Omental fat pad (tissue), 4 donors: ENCODE measurements at places on chromosomes 3 and 15.

- no peak for DNase-seq
Observed at GRCh38 chr3:39385456-39386090, 2.4 kb downstream of the SLC25A38 start.

GRCh38 chr15:81897057-81897677 lies 148.7 kb downstream of the MEX3B start:
- no peak for DNase-seq

- no peak for DNase-seq
Observed at GRCh38 chr3:150472421-150472820, 64.3 kb downstream of the TSC22D2 start.

DNA sequence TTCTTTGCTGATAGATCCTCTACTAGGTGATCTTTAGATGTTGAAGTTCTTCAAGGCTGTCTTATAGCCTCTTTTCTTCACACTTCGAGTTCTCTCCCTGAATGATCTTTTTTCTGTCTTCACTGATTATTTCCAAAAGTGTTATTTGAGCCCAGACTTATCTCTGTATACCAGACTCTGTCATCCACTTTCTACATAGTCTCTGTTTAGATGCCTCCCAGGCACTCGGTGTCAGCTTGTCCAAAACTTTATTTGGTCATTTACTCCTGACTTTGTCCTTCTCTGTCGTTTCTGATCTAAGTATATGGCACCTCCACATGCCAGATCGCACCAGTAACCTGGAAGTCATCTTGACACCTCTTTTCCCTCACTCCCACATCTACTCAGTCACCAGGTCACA lies 27.6 kb downstream of the KLHL18 start:
- no peak for DNase-seq

GRCh38 chr15:62241135-62241770 lies 76.2 kb upstream of the C2CD4B start:
- no peak for DNase-seq

- no peak for DNase-seq
Observed at GRCh38 chr3:132963786-132964185, 74.4 kb upstream of the TMEM108 start.

- no peak for DNase-seq
Observed at GRCh38 chr3:141465221-141465620, 21.6 kb upstream of the RASA2 start.

GRCh38 chr15:57328479-57328878 lies 47.8 kb upstream of the CGNL1 start:
- DNase-seq, result no peak

DNA sequence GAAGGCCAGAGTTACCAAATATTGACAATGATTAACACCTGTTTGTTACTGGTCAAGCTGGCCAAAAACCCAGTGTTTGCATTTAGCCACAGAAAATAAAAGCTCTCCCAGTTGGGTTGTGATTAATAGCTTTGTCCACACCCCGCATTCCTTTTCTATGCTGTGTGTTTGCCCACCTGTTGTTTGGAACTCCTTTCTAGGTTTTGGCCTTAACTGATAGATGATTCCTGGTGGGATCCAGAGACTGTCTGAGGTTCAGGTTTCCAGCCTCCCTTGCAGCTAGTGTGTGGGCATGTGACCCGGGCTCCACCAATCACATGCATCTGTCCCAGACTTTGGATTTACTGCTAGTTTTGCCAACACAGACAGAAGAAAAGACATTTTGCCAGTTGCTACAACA lies 83.8 kb downstream of the PTPRG start:
- no peak for DNase-seq
